NCI-H1105 (cell line): ENCODE measurements at places on chromosomes 4 and X.

DNA sequence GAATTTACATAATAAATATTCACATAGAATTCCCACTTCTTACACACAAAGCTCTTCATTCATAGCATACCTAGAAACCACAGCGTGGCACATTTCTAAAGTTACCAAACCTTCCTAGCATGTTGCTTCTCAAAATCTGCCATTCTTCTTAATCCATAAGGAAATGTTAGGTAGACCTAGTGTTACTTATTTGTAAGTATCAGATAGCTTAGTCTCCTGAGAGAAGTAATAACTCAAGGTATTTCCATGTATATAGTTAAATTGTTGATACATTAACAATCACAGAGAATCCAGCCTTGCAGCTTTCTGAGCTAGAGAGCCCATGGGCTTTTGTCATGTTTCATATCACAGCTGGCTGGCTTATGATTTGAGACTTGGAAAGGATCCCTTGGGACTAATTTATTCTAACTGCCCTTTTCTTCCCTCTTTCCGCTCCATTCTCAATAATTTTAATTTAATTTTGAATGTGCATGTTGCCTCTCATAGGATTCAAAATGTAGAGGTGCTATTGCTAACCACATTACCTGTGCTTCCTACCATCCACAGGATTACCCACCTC is 17.6 kb downstream of the SH3RF1 start:
- no peak for DNase-seq

DNA sequence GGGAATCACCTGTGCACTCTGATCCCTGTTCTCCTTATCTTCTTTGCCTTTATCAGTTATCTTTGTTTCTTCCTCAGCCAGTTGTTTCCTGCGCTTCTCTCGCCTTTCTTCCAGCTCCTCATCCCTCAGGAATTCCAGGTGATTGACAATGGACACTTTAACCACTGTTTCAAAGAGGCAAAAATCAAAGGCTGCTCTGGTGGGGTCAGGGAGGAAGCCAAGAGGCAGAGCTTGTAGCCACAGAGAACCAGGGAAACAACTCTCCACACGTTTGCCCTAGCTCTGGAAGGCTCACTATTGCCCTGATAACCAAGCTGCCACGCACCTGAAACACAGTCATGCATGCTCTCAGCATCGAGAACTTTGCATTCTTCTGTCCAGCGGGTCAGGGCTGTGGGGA is 124.5 kb upstream of the HSD17B10 start:
- no peak for DNase-seq

DNA sequence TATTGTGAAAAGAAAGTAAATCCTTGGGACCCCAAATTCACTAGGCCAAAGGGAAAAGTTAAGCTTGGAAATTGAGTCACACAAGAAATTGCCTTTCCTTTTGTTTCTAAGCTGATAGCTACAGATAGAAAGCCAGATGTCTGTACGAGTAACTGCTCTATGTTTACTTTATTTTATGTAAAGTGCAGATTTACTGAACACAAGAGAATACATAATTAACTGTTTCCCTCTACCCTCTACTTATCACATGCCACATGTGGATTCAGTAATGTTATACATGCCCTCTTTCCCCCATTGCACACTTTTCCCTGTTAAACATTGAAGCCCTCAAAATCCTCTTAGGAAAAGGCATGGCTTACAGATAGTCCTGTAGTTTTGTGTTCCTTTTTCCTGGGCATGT is 16.5 kb upstream of the TDO2 start:
- DNase-seq, result no peak

GRCh38 chrX:15749642-15750610 is 11.9 kb downstream of the CA5B start:
- no peak for DNase-seq

DNA sequence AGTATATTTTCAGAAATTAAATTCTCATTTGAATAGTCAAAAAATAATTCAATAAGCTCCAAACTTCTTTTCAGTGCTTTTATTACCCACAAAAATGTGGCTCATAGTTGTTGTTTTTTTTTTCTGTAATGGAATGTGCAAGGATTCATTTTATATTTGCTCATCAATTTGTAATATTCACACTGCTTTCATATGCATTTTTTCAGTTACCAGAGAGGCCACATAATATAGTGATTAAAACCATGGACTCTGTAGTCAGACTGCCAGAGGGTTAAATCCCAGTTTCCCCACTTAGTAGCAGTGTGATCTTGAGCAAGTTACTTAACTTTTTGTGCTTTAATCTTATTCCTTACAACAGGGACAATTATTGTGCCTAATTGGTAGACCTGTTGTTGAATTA is 64.5 kb downstream of the FAM9B start:
- DNase-seq, result no peak

GRCh38 chr4:16196482-16197393 is 29.5 kb downstream of the TAPT1 start:
- DNase-seq, result no peak

DNA sequence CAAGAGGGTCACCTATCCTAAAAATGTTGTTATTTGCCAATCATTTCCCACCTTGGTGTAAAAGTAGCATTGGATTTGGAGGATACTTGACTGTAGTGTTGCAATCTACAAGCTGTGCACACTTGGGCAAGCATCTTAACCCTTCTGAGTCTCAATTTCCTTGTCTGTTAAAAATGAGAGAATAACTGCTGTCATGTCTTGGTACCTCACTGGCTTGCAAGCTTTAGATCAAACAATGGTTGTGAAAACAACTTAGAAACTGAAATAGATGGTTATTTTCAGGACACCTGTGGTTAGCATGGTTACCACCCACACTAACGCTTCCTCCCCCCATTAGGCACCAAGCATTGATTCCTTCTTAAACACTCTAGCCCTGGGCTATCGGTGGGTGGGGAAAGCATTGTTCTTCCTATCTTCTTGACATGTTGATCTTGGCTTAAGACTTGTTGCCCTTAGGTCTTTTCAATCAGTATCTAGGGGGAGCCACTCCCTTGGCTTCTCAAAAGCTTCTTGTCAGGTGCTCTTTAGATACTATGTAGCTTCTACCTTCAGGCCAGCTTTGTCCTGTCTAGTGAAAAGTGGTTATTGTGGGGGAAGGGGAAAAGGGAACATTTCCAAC is 10.6 kb upstream of the AMOT start:
- no peak for DNase-seq

- no peak for DNase-seq
These were observed 195.3 kb downstream of the CHIC1 start for GRCh38 chrX:73758250-73758649.

GRCh38 chr4:78720204-78720603 is 55.9 kb upstream of the BMP2K start:
- DNase-seq, result no peak
